ENCODE measurements at places on chromosomes 1 and 21.

DNA sequence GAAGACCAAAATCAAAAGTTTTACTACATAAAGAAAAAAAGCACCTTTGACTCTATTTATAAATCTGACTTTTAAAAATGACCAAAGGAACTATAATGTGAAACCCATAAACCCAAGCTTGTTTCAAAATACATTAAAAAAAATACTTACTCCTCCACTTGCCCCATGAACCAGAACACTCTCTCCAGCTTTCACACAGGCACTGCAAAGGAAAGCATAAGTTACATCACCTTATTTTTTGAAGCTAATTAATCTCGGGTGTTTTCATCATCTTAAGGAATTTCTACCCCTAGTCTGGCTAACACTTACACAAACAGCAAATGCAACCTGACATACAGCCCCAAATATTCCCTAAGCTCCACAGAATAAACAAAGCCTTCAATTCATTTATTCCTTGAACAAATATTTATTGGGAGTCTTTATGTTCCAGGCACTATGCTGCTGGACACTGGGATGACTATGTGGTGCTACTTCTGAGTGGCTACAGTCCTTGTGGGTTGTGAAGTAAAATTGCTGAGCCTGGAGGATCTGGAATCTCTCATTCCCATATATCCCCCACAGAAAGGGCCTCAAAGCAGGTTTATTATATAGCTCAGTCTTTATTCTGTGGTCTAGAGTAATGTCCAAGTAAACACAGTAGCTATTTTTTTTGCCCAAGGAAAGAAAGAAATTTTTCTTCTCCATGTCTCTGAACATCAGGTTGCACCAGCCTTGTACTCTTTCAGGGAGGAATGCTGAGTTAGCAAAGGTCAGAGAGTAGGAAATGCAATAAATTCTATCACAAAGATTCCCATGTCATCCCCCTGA, 18.2 kb downstream of the CRYZ start:
- DNase-seq, result no peak

GRCh38 chr21:35077975-35078374, 28.9 kb upstream of the RUNX1 start:
- no peak for DNase-seq

DNA sequence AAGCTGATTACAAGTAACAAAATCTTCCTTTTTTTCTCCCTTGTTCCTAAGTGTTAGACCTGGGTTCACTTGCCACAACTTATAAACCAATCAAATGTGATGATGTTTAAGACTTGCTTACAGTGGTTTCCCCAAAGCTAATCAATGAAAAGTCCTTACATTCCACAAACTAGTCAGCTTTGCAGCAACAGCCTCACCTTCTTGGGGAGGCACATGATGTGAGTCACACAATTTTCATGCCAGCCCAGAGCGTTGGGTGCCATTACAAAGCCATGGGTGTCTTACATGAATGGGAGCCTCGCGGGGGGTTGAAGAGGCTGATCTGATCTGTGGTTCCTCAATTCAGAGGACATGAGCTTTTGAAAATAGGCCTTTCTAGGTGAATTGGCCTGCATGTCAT, 91.6 kb upstream of the UBE2U start:
- DNase-seq, result no peak

- no peak for DNase-seq
Measured at GRCh38 chr1:12424087-12424529, 193.9 kb downstream of the DHRS3 start.

DNA sequence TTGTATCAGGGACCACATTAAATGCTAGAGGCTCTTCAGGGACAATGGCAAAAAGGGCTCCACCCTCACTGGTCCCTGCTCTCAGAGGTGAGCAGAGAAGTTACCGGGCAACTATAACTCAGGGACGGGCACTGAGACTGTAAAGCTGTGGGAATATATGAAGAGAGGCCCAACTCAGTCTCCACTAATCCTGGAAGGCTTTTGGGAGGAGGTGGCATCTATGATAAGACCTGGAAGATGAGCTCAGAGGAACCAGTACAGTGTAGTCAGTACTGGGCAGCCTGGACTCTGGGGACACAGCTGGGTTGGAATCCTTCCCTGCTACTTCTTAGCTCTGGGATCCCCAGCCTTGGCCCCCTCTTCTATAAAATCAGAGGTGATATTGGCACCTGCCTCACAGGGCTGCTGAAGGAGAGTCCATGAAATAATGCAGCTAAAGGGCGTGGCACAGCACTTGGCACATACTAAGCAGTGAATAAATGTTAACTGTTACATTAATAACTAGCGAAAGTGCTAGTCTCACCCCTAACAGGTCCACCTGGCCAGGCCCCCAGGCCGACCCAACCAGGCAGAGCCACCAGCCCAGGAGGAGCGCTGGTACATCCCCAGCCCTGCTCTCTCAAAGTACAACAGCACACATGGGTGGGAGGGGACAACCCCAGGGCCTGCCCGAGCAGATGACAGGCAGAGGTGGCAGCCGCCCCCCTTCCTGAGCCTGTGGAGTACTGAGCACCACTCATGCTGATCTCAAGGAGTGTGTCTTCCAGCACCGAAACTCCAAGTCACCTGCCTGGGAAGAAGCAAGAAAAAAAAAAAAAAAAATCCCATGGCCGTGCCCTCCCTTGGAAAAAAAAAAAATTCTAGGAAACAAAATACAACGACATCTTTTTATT, 62.7 kb downstream of the CASZ1 start:
- DNase-seq, result no peak

- DNase-seq, result no peak
Measured at GRCh38 chr1:3858231-3858981, 1.1 kb downstream of the DFFB start.

GRCh38 chr1:115274467-115274866, 63.6 kb downstream of the NGF start:
- no peak for DNase-seq

DNA sequence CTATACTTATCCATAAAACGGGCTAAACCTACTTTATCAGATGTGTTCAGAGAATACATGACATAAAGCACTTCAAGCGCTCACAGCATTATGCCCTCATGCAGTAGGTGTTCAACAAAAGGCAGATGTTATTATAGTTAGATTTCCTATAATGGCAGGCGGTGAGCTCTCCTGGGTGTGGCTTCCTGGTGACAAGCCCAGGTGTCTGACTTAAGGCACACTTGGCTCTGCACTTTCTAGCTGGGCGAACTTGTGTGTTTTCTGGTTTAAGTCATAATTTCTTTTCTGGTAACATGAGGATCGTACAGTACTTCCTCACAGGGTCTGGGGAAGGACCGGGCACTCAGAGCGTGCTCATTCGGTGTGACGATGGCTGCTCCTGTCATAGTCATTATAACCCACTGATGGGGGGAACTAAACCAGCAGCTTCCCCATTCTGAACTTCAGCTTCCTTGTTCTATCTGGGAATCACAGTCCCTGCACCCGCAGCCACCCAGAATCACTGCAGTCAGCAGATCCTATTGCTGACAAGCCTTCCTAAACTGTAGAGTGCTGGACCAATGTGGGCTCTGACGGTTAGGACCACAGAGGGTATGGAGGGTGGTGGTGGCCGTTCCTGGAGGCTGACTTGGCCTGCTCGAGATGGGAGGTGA, 52.8 kb downstream of the IGSF21 start:
- peak; percentile 42 for DNase-seq

DNA sequence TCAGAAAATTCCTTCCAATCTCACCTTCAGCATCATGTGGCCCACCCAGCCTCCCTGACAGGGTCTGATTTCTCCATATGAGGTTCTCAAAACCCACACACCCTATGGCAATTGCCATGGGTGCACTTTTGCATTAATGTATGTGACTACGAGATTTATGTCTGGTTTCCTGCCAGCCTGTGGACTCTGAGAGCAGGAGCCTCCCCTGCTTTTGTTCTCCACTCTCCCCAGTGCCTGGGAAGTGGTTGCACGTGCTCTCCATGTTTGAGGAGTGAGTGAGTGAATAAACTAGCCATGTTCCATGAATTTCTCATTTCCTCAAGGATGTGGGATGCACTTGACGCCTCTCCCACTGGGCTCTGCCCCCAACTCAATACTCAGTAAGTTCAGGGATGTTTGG, 91.2 kb downstream of the ACTL8 start:
- DNase-seq, result no peak

GRCh38 chr1:167797015-167797414, 75.2 kb downstream of the MPZL1 start:
- DNase-seq, result peak; percentile 74

DNA sequence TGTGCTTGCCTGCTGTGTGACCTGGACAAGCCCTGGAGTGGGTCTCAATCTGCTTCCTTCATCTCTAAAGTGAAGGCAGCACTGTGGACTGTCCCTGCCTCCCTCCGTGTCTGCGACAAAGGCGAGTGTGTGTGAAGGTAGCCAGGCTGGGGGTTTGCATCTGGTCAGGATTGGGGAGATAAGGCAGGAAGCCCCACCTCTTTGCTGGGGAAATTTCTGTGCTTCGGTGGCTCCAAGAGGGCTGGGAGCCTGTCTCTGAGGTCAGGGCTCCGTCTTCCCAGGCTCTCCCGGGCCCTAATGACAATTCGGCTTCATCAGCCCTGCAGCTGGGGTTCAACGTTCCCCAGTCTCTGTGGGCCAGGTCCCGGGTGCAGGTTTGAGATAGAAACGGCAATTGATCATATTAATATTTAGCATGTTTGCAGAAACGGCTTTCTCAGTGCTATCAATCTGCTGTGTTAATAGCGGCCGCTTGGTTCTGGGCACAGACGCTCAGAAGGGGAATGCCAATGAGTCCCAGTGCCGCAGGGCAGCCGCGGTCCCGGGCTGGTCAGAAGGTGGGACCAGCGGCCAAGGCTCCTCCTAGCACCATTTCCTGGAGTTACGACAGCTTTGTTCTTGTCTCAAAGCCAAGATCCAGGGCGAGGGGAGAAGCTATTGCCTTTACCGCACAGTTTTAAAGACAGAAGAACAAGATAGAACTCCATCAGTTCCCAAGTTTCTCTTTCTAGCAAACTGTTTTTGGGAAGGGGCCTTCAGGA, 105.7 kb downstream of the PRDM16 start:
- no peak for DNase-seq

GRCh38 chr1:147608596-147608995, 61.7 kb downstream of the ACP6 start:
- DNase-seq, result no peak

- DNase-seq, result peak; percentile 50
Measured at GRCh38 chr21:45830221-45830640, 151.3 kb upstream of the COL6A1 start.

DNA sequence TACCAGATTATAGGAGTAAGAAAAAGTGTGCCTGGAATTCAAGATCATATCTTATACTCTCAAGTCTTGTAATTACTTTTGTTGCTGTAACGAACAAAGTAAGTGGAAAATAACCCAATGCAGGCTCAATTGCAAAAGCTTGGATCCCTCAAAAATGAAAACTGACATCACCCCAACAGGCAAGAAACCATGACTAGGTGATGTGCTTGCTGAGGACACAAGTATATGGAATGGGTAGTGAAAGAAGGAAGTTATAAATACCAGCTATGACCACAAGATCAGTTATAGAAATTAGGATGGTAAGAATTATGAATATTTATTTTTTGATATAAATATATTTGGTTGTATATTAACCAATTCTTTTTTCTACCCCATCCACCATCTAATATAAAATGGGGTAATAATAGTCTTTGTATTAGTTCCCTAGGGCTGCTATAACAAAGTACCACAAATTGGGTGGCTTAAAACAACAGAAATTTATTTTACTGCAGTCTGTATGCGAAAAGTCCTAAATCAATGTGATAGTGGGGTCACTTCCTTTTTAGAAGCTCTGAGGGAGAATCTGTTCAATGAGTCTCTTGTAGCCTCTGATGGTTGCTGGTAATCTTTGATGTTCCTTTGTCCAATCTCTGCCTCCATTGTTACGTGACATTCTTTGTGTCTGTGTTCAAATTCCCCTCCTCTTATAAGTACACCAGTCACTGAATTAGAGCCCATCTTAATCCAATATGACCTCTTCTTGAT, 45.0 kb downstream of the DUSP10 start:
- no peak for DNase-seq

All from left hindlimb (tissue), 1 donor.